ENCODE measurements at places on chromosomes 3 and 15.

GRCh38 chr3:196991581-196992460 lies 23.2 kb upstream of the PIGZ start:
- no peak for DNase-seq

GRCh38 chr3:112623717-112624116 lies 17.2 kb downstream of the CCDC80 start:
- DNase-seq: no peak

DNA sequence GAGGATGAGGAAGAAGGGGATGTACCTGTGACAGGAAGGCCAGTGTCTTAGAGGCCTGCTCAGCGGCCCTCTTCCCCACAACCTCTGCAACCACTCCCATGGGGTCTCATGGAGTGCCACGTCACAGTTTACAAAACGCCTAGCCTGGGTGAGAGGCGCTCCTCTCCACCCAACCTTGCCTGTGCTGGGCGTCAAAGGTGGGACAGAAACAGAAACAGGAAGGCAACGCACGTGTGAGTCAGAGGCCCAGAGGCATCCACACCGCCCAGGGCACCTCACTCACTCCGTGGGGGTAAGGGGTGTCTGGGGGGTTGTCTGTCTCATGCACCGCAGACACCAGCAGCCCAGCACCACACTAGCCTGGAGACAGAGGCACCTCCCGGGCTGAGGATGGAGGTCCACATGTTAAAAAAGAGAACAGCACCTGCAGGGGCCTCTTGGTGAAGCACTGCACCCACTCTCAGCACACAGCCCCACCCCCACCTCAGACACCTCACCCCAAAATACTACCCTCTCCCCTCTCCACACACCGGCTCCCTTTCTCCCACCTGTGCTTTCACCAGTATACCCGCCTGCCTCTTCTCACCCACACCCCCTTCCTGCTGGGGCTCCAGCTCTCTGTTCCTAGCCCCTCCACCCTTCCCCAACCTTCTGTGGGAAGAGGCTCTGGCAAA lies 4.7 kb upstream of the CALML4 start:
- DNase-seq: no peak

DNA sequence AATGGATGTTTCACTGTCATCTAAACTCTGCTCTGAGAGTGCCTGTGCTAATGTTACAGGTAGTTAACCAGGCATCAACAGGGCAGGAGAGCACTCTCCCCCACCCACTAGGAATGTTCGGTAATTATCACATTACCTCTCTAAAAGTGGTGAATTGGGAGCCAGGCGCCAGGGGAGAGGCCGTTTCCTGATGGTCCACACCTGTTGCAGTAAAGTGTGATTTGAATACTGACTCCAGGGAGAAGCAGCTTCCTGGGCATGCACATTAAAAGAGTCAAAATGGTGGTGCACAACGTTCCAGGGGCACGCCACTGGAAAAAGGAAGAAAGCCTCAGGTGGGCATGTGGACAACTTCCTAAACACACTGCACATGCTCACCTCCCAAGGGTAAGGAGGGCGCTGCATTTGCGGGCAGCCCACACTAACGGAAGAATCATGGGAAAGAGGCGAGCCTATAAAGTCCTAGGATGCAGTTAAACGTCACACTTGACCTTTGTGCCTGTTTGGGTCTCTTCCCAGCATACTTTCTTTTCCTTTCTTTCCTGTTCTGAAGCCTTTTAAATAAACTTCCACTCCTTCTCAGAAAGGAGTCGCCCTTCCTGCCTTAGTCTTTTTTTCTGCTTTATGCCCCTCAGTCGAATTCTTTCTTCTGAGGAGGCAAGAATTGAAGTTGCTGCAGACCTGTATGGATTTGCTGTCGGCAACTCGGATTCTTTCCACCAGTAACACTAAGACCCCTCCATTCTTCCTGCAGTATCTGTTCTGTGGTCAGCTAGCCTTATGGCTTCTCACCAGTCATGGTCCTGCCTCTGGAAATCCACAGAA lies 28.9 kb upstream of the GPD1L start:
- DNase-seq: no peak

GRCh38 chr3:149085828-149086231 lies 503 bp downstream of the HLTF start:
- no peak for DNase-seq

GRCh38 chr3:148191966-148192365 lies 505.7 kb upstream of the AGTR1 start:
- no peak for DNase-seq

DNA sequence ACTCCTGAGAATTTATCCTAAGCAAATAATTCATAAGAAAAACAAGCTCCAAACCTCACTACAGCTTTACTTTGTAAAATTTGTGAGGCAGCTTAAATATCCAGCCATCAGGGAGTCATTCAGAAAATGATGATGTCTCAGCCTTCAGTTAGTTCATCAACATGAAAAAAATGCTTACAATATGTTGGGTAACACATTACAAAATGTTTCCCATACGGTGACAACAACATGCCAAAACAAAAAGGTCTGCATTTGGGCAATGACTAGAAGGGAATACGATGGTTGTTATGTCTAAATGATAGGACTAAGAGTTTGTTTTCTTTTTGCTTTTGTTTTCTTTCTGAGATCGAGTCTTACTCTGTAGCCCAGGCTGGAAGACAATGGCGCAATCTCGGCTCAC lies 47.0 kb upstream of the CFAP161 start:
- DNase-seq: no peak

GRCh38 chr15:29887721-29888120 lies 65.5 kb upstream of the TJP1 start:
- DNase-seq: no peak

DNA sequence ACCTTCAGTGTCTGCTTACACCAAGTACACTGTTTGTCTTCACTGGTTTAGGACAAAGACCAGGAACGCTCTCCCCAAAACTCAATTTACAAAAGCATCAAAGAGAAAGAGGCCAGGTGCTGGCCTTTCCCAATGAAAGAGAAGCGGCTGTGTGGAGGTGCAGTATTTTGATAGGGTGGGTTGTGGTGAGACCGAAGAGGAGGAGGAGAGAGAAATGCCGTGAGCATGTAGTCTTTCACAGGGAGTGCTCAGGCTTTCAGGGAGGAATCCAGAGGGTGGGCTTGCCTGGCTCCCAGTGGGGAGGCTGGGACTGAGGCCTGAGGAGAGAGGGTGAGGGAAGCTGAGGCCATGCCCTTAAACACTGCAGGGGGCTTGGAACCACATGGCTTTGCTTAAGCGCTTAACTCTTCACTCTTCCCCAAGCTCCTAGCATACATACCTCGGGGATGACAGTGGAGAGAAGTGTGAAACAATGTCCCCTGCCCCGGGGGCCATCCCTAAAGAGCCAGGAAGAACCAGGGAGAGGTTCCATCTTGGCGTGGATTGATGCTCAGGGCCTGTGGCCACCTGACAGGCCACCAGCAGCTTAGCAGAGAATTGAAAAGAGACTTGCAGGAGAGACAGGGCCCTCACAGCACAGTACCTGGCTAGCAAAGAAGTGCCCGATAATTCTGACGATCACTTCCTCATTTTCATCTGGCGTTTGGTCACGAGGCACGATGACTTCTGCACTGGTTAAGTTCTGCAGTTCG lies 60.5 kb downstream of the SENP2 start:
- no peak for DNase-seq

- DNase-seq: no peak
Measured at GRCh38 chr3:129035360-129036221, 25.0 kb upstream of the GP9 start.

GRCh38 chr3:61537366-61537765 lies 24.0 kb upstream of the PTPRG start:
- no peak for DNase-seq

GRCh38 chr3:185824051-185825005 lies 514 bp downstream of the IGF2BP2 start:
- no peak for DNase-seq

DNA sequence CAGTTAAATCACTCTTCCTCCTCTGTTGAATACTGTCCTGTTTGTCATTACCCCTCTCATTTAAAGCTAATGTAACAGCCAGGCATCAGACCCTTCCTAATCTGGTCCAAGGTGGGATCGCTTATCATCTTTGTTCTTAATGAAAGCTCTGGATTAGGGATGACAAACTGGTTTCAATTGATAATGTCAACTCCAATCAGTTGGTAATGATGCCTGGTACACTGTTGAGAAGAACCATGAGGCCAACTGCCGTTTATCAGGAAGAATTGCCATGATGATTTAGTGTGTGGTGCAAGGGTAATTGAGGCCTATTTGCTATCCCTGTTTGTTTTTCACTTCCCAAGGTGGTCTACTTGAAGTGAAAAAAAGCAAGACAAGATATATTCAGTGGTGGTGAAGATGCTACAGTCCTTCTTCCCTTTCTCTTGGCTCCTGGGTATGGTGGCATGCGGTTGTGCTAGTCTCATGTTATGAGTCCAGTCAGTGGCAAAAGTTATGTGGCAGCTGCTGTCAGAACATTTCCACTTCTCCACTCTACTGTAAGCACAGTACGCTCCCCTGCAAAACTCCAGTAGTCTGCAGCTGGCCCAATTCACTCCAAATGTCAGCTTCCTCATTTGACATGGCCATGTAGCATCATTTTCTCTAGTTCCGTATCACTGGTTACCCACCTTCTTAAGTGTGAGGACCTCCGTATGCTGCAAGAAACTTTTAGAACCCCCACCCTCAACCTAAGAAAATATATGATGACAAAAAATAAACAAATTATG lies 72.5 kb downstream of the MORC1 start:
- no peak for DNase-seq

- no peak for DNase-seq
Measured at GRCh38 chr3:21792176-21792575, 41.2 kb upstream of the ZNF385D start.

DNA sequence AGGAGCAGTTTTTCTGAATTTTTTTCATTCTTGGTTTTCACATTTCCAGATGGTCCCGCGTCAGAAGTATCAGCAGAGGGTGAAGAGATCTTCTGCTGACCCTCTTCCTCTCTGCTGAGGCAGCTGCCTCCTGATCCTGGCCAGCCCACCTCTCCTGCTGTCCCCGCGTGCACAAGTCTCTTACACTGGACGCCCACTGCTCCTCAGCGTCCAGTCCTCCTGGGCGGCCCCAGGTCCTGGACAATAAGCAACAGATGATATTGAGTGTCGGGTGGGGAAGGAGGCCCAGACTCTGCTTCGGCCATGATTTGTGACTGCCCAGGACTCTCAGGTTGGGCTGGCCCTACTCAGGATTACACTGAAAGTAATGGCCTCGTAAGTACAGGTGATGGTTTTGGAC lies 50.1 kb downstream of the KLHL25 start:
- DNase-seq: no peak

DNA sequence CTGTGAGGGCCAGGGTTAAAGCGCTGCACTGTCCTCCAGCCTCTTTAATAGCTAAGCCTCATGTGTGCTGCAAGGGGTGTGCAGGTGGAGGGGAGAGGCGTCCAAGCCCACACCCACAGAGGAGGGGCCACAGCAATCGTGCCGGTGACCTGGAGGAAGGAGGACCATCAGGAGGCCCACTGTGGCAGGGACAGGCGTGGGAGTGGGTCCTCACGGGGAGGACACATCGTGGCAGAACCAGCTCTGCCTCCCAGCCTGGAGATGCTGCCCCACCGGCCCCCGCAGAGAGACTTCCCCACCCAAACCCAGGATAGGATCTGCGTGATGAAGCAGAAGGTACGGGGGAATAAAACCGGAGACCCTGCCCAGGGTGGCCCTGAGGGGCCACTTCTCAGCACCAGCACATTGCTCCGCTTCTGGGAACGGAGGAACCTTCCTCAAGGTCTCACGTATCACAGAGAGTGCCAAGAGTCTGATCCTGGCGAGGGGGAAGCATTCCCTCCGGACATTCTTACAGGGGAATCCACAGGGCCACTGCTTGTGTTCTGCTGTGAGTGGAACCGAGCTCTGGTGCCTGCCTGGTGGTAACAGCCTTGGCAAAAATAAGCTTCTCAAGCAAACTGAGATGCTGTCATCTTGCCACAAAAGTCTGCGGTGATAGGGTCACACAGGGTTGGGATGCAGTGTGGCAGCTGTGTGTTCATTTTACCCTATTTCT lies 199.8 kb downstream of the XXYLT1 start:
- no peak for DNase-seq

GRCh38 chr3:58234516-58234931 lies 3.1 kb upstream of the ABHD6 start:
- DNase-seq: no peak

GRCh38 chr3:54957711-54958110 lies 29.9 kb upstream of the LRTM1 start:
- no peak for DNase-seq

GRCh38 chr3:132317229-132317948 lies at the start of gene ACP3:
Gene ACP3, plus strand, starts transcription at chr3:132317407. Its CDS starts 50 bp downstream, at chr3:132317457.
- no peak for DNase-seq

DNA sequence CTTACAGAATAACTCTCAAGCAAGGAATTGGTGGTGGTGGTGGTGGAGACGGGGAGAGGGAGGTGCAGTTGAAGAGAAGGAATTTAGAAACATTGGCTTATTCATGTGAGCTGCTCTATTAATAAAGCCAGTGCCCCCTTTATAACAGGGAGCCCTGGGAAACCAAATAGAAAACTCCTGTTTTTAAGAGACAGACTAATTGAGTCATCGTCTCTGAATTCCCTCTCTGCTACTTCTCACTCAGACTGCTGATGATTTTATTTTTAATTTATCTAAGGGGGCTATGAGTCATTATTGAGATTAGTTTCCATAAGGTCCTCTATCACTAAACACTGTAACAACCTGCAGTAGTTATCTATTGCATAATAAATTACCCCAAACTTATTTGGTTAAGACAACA lies 145.9 kb upstream of the GALNT15 start:
- DNase-seq: no peak

GRCh38 chr15:81880314-81880713 lies 165.5 kb downstream of the MEX3B start:
- DNase-seq: no peak

DNA sequence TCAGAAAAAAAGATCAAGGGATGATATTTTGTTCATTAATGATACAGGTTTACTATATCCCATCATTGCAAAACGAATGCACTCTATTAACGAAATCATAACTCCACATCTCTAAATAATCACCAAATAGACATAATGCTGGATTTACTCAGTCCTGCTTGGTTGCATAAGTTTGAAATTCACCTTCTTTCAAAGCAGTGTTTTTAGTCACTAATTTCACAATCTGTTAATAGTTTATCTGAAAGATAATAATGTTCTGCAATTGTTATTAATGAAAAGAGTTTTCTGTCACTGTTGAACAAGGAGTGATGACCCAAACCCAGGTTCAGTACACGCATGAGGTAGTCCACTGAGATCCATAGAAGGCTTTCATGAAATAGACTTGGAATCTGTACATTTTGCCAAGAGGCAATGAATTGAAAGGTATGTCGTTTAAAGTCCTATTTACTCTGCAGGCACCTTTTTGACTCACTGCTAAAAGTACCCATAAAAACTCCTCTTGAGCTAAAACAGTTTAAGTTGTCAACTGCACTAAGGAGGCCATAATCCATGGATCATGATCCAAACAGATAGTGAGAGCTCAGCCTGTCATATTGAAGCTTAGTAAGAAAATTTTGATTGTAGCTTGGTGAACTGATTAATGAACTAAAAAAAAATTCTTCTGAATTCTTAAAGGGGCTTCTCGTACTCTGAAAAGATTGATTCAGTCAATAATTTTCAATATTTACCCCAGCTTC lies 75.6 kb upstream of the MBNL1 start:
- DNase-seq: no peak

GRCh38 chr15:45903283-45903682 lies 268.5 kb downstream of the SQOR start:
- no peak for DNase-seq

All from NCI-H1092 (cell line).